CD8-positive, alpha-beta memory T cell (primary cell): ENCODE measurements at places on chromosomes 3 and 15.

- DNase-seq = no peak
Observed at GRCh38 chr3:45548681-45549075, 45.9 kb upstream of the LIMD1 start.

DNA sequence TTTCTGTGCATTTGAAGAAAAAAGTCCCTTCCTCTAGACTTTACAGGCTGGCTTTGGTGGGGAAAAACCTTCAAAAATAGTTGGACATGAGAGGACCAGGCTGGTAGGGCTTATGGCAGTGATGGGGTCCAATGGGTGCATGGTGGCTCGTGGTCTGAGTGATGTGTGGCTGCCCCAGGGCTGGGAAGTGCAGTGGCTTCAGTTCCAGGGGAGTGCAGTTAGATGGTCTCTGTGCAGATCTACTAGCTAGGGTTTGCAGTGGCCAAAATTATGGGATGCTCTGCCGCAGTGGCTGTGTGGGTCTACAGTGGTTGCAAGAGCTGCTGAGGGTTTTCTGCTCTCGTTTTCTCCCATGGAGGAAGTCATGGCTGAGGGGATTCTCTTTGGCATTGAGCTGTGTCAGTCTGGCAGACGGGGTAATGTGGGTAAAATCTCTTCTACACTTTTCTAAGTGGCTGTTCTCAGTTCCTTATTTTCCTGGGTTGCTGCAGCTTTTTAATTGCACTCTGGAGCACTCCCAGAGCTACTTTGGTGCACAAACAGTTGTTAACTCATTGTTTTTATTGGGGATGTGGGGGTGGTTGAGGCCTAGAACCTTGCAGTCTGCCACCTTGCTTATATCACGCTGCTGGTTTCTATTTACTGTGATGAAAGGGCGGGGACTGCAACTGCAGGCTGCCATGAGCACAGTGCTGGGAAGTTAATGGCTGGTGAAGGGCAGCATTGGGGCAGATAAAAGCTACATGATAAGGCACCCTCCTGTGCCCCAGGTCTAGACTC is 1324.6 kb downstream of the NSUN3 start:
- DNase-seq = no peak

- peak; percentile 49 for DNase-seq
Observed at GRCh38 chr3:186108106-186108940, 566 bp downstream of the ETV5 start.

DNA sequence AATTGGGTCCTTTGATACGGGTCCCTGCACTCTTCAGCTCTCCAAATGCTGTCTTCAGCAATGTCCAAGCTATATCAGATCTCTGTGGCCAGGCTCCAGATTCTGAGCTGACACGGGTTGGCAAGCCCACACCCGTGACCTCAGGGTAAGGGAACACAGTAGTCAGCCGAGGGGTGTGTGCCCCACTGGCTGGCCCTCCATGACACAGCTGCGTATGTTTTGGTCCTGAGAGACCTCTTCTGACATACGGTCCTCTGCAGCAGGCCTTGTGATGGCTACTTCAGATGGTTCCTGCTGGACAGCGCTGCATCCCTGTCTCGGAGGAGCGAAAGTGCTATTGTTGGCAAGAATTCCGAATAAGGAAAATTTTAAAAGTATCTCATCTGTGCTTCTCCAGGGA is 85.2 kb upstream of the ADAMTS17 start:
- DNase-seq = no peak

DNA sequence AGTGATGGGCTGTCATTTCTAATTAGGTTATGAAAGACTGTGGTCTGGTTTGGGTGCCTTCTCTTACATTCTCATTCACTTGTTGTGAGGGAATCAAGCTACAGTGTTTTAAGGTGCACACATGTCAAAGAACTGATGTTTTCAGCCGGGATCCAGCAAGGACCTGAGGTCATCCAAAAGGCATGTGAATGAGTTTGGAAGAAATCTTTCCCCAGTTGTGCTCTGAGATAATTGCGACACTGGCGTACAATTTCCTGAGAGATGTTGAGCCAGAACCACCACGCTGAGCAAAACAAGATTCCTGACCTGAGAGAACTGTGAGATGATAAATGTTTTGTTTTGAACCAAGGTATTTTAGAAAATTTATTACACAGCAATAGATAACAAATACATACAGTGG is 295.3 kb upstream of the SLITRK3 start:
- no peak for DNase-seq

DNA sequence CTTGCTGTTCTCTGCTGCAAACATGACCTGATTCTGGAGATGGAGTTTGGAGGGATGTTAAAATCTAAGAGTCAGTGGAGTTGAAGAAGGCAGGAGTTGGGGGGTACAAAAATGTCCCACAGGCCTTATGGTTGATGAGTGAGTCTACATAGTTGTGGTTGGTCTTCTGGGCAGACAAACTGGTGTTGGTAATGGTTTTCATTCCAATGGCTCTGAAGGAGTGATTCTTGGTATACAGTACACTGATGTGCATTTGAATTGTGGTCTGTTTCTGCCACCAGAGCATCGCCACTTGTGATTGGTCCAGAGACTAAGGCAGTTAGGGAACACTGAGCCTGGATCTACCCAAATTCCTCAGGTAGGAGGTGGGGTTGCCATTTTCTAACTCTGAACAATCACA is 514.1 kb upstream of the CFAP20DC start:
- DNase-seq = no peak
